Stimulated activated CD8-positive, alpha-beta memory T cell treated with anti-CD3 and anti-CD28 coated beads, Interleukin-4, amount 100 ng/mL, for 4 hours (primary cell): ENCODE measurements at places on chromosomes 13 and 19.
A peak's percentile ranks its signal among the peaks of the same experiment; 100 is the strongest.

DNA sequence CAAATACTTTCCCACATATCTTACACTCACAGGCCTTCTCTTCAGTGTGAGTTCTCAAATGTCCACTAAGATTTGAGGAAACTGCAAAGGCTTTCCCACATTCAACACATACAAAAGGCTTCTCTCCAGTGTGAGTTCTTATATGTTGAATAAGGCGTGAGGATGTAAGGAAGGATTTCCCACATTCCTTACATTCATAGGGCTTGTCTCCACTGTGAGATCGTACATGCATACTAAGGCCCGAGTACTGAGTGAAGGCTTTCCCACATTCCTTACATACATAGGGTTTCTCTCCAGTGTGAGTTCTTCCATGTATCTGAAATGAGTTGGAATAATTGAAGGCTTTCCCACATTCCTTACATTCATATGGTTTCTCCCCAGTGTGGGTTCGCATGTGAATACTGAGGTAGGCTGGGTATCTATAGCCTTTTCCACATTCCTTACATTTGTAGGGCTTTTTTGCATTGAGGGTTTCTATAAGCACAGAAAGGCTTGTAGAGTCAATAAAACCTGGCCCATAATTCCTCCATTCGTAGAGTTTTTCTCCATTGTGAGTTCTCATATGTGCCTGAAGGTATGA lies 9.6 kb downstream of the ZNF426 start:
- no peak for DNase-seq

GRCh38 chr19:51410950-51411748 lies 6.3 kb downstream of the SIGLEC10 start:
- no peak for DNase-seq

GRCh38 chr19:54114340-54115108 lies 933 bp downstream of the TFPT start:
- DNase-seq = no peak

DNA sequence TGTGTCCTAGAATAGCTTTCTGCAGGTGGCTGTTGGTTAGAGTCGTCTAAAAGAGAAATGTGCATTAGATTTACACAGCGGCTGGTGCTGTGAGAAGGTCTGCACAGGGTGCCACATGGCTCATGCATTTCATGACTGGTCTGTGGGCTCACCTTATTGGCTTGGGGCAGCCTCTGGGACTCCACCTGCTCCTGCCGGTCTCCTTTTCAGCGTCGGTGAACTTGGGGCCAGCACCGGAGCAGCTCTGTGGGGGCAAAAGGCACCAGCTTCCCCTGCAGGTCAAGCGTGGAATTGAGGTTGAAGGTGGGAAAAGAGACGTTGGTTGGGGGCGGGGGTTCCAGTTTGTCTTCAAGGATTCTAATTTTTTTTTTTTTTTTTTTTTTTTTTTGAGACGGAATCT lies 3.1 kb upstream of the PNMA8C start:
- DNase-seq = no peak

- DNase-seq = no peak
Measured at GRCh38 chr19:35041548-35042055, at the start of gene HPN. Gene HPN, plus strand, starts transcription at chr19:35041721. Its CDS starts 786 bp downstream, at chr19:35042507.

DNA sequence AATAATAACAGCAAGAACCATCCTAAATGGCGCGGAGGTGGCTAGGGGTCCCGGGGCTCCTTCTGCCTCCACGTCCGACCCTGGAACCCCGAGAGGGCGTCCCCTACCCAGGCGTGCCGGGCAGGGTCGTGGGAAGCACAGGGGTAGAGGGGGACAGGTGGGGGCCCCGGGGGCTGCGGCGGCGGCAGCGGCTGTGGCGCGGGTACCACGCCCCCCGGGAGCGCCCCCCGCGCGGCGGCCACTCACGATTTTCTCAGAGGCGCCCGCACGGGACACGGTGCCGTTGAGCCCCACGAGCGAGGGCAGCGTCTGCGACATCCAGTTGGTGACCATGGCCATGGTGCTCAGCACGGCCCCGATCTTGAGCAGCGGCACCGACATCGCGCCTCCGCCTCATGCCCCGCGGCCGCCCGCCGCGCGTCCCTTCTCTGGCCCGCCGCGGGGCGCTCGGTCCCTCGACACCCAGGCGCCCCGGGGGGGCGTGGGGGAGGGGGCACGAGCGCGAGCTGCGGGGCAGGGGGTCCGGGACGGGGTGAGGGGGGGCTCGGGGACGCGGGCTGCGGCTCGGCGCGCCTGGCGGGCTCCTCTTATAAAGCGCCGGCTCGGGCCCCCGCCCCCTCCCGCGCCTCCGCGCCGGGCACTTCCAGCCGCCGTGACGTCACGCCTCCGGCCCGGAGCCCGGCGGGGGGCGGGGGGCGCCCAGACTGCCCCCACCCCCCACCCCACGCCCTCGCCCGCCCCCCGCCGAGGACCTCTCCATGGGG lies 22.9 kb downstream of the OLFM2 start:
- DNase-seq = no peak

GRCh38 chr13:112270951-112271350 lies 105.2 kb upstream of the SPACA7 start:
- no peak for DNase-seq

GRCh38 chr13:41652735-41653361 lies 195.5 kb downstream of the RGCC start:
- peak; percentile 9 for DNase-seq

GRCh38 chr13:59299584-59299983 lies 864.1 kb downstream of the DIAPH3 start:
- no peak for DNase-seq

DNA sequence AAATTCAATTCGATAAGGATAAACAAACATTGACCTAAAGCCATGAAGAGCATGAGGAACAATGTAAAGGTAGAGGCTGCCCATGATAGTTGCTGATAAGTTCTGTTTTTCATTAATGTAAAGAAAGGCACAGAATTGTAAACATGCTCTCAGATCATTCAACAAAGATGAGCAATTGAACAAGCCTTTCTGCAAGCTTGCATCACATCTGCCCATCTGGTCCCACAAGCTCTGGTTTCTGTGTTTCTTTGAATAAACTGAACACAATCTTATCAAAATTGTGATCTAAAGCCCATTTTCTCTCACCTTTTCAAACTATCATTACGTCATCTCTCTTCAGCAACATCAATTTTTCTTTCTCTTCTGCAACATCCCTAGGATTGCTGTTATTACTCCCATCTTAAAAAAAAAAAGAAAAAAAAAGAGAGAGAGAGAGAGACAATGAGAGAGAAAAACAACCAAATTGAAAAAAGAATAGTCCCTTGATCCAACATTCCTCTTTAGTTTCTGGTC lies 487.2 kb upstream of the GPC6 start:
- no peak for DNase-seq

- DNase-seq = no peak
Measured at GRCh38 chr13:33490461-33491327, 205.1 kb upstream of the STARD13 start.

GRCh38 chr19:11479090-11479897 lies 1.6 kb downstream of the ELAVL3 start:
- DNase-seq = no peak

GRCh38 chr19:4550018-4550417 lies 9.5 kb downstream of the SEMA6B start:
- DNase-seq = no peak

- DNase-seq = no peak
Measured at GRCh38 chr13:97072297-97072696, 78.0 kb upstream of the OXGR1 start.

GRCh38 chr19:31275068-31275334 lies 74.2 kb downstream of the TSHZ3 start:
- no peak for DNase-seq

DNA sequence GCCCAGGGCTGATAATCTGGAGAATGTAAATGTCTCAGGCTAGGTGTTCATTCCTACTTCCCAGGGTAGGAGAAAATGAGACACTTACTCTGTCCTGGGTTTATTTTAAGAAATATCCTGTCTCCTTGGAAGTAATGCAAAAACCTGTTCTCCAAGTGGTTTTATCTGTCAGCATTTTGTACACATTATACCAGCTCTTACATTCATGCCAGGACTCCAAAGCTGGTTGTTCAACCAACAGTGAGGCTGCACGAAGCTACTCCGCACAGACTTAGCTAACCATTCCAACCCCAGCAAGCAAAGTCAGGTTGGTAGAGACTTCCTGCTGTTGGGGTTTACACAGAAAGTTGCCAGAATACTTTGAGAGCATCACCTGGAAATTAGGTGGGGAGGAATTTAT lies 55.6 kb downstream of the SLC7A1 start:
- no peak for DNase-seq
